ENCODE measurements at places on chromosomes 5 and 9. TPM values are rescaled to one million over a fixed set of nuclear protein-coding genes. Genes with fewer than 3 reads are reported as not detected.

Gene TLR4
- total RNA-seq: 48.2 TPM

DNA sequence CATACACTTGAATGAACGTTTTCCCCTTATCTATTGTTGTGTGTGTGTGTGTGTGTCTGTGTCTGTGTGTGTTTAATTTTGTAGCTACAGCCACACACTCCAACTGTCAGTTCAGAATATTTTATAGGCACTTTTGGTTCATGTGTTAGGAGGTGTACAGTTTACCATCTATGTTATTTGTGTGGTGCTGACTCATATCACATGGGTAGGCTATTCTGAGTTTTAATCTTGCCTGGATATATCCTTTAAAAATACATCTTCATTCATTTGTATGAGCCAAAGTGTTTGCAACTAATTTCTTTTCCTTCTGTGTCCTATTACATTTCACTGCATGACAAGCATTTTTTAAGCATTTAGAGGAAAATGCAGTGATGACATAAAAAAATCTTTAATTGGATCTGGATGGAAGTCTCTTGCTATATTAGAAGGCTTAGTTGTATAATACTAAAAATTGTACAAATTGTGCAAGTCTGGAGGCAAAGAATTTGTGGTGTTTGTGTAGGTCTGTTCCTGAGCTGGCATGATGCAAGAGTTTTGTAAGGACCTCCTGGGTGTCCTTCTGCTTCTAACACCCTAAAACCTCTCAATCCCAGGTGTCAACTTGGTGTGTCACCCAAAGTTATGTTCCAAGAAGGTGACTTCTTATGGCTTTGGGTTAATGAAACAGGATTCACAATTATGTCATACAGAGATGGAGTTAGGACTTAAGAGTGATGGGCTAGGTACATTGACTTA, 52.4 kb upstream of the HMHB1 start:
- no peak for DNase-seq

Gene TAF11L5
- total RNA-seq: not detected

Gene GRXCR2
- not detected for total RNA-seq

DNA sequence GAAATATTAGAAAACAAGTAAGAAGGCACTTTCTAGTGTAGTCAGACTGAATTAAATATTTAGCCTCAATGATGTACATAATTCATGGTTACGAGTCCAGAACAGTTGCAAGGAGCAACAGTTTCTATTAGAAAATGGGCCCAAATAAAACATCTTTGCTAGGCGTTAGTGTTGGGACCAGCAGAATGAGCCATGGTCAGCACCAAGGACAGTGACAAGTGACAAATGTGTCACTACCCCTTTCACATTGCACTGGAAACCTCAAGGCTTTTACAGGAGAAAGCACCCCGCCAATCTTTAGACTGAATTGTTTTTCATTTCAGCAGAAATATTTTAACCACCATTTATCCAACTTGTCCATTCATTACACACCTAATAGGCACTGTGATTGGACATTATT, 301.3 kb upstream of the ADCY2 start:
- no peak for DNase-seq

Gene PPP2CA
- 62.9 TPM for total RNA-seq

DNA sequence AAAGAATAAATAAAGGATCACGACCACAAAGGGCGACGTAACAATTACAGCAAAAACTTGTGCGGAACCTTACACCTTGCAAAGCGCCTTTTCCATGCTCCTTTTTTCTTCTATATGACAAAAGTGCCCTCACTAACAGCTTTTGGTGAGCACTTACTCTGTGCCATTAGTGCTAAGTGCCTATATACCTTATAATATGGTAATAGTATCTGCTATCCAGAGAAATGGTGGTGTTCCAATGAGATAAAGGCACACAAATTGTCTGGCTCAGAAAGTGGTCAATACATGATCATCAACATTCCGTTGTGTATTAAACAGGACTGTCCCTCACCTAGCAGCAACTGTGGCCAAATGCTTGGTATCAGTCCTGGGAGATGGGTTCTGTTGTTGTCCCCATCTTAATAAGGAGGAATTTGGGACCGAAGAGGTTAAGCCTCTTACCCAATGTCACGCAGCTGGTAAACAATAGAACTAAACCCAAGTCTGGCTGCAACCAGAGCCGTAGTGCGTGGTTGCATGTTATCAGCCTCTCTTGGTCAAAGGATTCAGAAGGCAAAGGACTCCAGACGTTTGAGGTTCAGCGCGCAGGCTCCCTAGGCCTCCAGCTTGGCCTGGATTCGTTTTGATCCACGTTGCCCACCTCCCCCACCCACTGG, 564 bp upstream of the TOR2A start:
- no peak for DNase-seq

GRCh38 chr5:156327296-156327695, 332 bp downstream of the SGCD start:
- DNase-seq: no peak

GRCh38 chr5:156446526-156446925, 119.6 kb downstream of the SGCD start:
- DNase-seq: no peak

- no peak for DNase-seq
Observed at GRCh38 chr9:133880851-133881661, 111.1 kb downstream of the VAV2 start.

- no peak for DNase-seq
Observed at GRCh38 chr5:102223542-102224477, 72.3 kb downstream of the SLCO4C1 start.

- no peak for DNase-seq
Observed at GRCh38 chr5:168317521-168318147, 26.2 kb downstream of the WWC1 start.

GRCh38 chr9:111896942-111897600, 457 bp downstream of the UGCG start:
- peak; percentile 66 for DNase-seq

DNA sequence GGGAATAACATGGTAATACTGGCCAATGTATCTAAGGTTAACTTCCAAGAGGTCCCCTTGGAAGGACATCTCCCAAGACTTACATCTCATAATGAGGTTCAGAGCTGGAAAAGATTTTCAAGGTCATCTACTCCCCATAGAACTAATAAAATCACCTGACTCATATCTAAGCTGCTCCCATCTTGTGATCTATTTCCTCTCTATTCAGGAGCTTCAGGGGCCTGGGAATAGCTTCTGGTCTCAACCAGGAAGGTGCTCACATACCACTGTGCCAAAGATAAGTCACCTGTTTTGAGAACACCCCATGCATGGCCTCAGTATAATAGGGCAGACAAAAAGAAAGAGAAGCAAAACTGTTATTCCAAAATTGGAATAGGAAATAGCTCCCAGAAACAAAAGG, 74.2 kb downstream of the OXCT1 start:
- DNase-seq: no peak

Gene PCDHGC5
- 5.3 TPM for total RNA-seq

GRCh38 chr5:124397317-124397716, 349.1 kb downstream of the ZNF608 start:
- no peak for DNase-seq

GRCh38 chr5:132830436-132831094, at the start of gene SHROOM1:
TSS of gene SHROOM1 (minus strand) at chr5:132830647. CDS start at chr5:132826140, 4,507 bp downstream.
- DNase-seq: peak; percentile 79

DNA sequence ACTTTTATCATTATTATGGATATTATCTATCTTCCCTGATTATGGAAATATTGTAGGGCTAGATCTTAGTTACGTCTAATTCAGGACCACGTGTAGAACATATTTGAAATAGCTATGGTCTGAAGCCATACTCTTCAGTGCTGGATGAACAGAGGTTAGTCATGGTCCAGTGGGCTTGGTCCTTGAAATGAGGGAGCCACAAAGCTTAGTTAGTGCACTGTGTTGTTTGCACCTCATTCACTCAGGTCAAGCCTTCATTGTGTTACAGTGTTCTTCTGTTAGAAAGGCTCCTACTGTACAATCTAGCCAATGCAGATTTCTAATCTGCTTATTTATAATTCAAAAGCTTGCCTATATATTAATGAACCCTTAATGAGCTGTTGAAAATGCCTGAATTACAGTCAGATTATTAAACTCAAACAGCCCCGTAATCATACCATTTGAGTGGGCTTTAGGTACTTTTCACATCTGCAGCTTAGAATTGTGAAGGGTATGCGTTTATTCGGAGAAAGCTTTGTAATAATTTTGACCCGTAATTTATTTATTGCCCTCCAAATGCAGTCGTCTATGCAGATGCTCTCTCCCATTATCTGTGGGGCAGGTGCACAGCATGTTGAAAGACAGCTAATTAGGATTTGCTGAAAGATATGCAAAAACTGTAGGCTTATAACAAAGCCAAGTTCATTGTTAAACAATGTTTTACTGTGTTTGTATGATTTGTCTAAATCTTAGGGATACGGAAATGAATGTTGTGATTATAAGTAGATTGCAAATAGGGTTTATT, 164.9 kb downstream of the PBX3 start:
- DNase-seq: no peak

- no peak for DNase-seq
Observed at GRCh38 chr5:171444582-171444981, 25.1 kb downstream of the FGF18 start.

GRCh38 chr9:72675586-72675985, 154.2 kb downstream of the TMC1 start:
- no peak for DNase-seq

GRCh38 chr5:165029099-165029870, 1523.9 kb downstream of the MAT2B start:
- no peak for DNase-seq

Gene RMRP
- 1,950 TPM for total RNA-seq

Gene CRHBP
- 0.63 TPM for total RNA-seq

DNA sequence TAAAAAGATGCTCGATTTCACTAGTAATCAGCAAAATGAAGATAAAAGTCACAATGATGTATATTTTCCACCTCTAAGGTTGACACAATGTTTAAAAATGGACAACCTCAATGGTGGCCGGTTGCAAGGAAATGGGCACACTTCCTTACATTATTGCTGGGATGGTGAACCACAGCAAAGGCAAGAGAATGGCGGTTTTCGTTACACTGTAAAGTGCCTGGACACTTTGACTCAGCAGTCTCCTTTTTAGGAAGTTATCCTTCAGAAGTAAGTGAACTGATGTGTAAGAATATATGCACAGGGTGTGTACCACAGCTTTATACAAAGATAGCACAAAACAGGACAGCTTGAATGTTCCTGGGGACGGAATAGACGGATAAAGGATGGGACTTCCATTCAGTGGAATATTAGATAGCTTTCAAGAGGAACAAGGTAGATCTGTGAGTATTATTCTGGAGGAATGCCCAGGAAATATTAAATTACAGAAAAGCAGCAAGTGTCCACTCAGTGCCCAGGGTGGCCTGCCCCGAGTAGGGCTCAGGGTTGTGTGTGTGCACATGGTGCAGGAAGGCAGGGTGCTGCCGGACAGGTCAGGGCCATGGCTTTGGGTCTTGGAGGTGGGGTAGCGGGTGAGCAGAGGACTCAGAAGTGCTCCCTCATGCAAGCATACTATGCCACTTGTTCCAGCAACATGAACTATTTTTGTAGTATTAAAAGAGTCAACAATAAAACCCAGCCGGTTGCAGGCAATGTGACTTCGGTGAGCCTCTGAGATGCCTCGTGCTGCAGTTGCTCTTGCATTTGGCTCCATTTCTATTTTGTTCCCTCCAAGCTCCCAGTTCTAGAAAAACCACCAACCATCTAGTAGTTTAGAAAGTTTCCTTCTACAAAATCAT, 24.5 kb downstream of the GADD45G start:
- DNase-seq: no peak

Gene RGS14
- 34.6 TPM for total RNA-seq

GRCh38 chr5:17089690-17090089, 127.7 kb upstream of the BASP1 start:
- no peak for DNase-seq

GRCh38 chr5:74294231-74294705, 346.3 kb downstream of the ENC1 start:
- DNase-seq: no peak

- peak; percentile 74 for DNase-seq
Observed at GRCh38 chr5:179377421-179378115, 32.3 kb upstream of the ADAMTS2 start.

DNA sequence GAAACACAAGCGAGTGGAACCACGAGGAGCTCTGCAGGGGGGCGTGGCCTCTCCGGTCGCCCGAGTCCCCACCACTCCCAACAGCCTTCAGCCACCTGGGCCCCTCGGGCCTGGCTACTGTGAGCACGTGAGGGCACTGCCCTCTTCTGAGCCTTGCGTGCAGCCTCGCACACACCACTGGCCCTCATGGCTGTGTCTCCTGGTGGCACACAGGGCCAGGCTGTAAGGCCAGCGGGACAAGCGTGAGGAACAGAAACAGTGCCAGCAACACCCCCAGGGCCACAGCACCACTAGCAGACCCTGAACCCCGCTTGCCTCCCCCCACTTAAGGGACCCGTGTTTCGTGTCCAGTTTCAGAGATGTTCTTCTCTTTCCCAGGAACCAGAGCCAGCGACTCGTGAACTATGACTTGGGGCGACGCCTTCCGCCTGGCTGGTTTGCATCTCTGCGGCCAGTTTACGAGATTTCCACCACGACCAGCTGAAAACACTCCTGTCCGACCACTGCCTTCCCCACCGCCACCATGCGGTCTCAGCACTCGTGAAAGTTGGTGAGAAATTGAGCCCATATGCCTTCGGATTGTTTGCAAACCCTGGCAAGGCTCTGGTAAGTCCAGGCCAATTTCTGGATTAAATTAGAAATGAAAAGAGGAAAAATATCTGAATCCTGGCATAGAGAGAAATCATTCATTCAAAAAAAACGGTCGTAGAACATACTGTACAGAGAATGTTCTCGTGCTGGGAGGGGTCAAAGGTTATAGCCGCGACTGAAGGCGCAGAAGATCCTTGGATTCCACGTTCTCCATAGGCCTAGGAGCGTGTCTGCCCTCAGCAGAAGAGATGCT, 135.6 kb downstream of the ZNF354C start:
- DNase-seq: no peak

- peak; percentile 89 for DNase-seq
Observed at GRCh38 chr5:141475625-141476131, at the start of gene PCDHGC3. TSS of gene PCDHGC3 (plus strand) at chr5:141475966. CDS start at chr5:141476117, 151 bp downstream.

Gene GEMIN5
- total RNA-seq: 15.6 TPM

- DNase-seq: no peak
Observed at GRCh38 chr9:91847581-91848091, 102.4 kb downstream of the ROR2 start.

- no peak for DNase-seq
Observed at GRCh38 chr5:36723912-36724311, 117.5 kb downstream of the SLC1A3 start.

All from upper lobe of left lung (tissue), 6 donors.